ENCODE measurements at places on chromosomes 5 and 9. TPM values are rescaled to one million over a fixed set of nuclear protein-coding genes. Genes with fewer than 3 reads are reported as not detected.

CDKN2A gene
- 0.35 TPM for total RNA-seq

- DNase-seq: no peak
Observed at GRCh38 chr9:965497-965896, 11.0 kb upstream of the DMRT3 start.

- no peak for DNase-seq
Observed at GRCh38 chr9:114723931-114724330, 41.9 kb upstream of the TEX48 start.

DNA sequence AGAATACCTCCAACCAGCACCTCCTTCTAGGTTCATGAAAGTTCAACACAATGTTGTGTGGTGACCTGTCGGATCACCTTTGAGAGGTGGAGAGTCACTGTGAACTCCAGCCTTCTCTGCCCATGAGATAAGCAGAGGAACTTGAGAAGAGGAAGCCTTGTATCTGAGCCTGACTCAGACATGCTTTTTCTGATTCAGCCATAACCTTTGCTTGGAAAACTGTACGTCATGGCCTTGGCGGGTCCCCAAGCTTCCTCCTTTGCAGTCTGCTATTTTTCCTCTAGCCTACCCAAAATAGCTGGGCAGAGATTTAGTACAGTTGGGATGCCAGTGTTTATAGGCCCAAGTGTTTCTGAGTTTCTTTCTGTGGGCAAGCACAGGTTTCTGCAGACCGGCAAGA, 274.7 kb downstream of the CETN3 start:
- no peak for DNase-seq

PTPRD gene
- 32.5 TPM for total RNA-seq

GRCh38 chr5:103505581-103506305, 56.8 kb downstream of the NUDT12 start:
- no peak for DNase-seq

MAPKAP1 gene
- 97.0 TPM for total RNA-seq

GRCh38 chr9:2787065-2787464, 56.8 kb downstream of the PUM3 start:
- no peak for DNase-seq

GRCh38 chr9:96667363-96667728, 12.2 kb upstream of the PRXL2C start:
- peak; percentile 55 for DNase-seq

DNA sequence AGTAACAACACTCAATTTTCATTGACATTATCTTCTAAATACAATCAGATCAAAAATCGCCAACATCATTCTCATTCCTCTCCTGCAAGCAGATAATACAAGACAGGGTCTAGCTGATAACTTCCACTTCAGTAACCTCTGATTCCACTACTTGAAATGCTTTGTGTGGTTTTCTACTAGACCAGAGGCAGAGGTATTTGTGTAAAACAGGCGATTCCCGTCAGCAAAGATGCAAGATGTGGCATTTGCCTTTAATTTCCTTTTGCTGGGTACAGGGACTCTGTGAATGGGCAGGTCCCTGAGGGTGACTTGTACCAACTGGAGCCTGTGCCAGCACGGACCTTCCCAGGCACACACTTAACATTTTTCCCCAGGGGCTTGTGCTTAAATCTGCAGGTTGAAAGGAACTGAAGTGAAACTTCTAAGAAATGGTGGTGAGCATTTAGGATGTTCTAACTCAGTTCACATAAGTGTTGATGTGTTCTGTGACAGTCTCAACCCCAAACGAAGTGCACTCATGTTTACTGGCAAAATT, 625.5 kb upstream of the WWC1 start:
- DNase-seq: no peak

TMEM174 gene
- not detected for total RNA-seq

- DNase-seq: no peak
Observed at GRCh38 chr5:58794875-58795274, 212.0 kb downstream of the RAB3C start.

GRCh38 chr5:123813937-123814624, 302.1 kb downstream of the CSNK1G3 start:
- no peak for DNase-seq

DNA sequence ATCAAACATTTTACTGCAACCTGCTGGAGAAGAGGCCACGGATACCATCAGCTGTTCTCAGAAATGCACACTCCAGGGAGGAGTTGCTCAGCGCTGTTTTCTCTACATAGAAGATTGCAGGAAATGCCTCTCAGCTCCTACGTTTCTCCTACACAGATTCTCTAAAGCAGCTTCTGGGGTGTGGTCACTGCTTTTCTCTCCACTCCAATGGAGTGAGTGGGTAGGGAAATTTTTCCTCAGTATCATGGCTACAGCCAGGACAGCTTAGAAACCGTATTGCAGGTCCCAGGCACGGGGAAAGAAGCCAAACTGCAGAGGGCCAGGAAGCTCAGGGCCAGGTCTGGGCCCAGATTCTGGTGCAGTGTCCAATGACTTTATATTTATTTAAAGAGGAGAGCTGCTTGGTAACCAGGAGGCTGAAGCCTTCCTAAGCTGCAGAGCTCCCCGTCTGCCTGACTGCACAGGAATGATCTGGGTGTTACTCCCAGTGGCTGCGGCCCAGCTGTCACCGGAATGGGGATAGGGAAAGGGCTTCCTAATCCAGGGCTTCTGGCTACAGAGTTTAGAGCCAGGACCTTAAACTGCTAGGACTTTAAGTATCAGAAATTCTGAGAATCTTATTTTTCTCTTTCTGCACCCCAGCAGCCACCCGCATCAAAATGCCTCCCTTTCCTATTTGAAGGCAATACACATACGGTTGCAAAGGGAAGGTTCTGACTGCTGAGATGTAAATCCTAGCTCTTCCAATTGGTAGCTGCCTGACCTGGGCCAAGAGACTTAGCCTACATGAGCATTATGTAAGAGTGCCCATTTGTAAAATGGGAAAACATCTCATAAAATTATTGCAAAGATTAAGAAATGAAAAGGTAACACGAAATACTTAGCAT, 1.4 kb upstream of the SPTAN1 start:
- peak; percentile 38 for DNase-seq

DNA sequence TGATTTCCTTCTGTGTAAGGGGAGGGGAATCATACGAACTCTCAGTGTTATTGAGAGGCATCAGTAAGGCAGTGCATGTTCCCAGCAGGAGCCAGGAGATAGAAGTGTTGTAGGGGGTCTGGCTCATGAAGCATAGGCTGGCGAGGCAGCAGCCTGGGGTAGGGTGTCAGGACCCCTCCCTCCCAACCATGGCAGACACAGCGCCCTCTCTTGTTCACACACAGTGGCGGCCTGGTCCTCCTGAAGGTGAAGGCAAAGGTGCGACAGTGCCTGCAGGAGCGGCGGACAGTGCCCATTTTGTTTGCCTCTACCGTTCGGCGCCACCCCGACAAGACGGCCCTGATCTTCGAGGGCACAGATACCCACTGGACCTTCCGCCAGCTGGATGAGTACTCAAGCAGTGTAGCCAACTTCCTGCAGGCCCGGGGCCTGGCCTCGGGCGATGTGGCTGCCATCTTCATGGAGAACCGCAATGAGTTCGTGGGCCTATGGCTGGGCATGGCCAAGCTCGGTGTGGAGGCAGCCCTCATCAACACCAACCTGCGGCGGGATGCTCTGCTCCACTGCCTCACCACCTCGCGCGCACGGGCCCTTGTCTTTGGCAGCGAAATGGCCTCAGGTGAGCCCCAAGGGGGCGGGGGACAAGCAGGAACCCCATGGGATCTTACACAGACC, 4.7 kb downstream of the SLC27A4 start:
- DNase-seq: peak; percentile 64

- peak; percentile 68 for DNase-seq
Observed at GRCh38 chr9:127451858-127452656, 747 bp downstream of the LRSAM1 start.

GRCh38 chr9:33197279-33198152, 30.4 kb upstream of the B4GALT1 start:
- DNase-seq: no peak

All from H9 (cell line).